ENCODE measurements at places on chromosomes 2 and 18.

GRCh38 chr2:121260370-121261154 is 24.4 kb downstream of the TFCP2L1 start:
- H3K4me3 ChIP-seq, result no peak overlapping the region
- no peaks in the 10 kb centered on the region for H3K36me3 ChIP-seq
- no peaks in the 10 kb centered on the region for H3K27me3 ChIP-seq
- H3K27ac ChIP-seq, result no peak overlapping the region
- no peak for DNase-seq
- H3K4me1 ChIP-seq, result peaks cover 32% of the 10 kb centered on the region

- H3K27ac ChIP-seq, result no peak overlapping the region
- H3K36me3 ChIP-seq, result no peaks in the 10 kb centered on the region
- no peaks in the 10 kb centered on the region for H3K27me3 ChIP-seq
- DNase-seq, result no peak
- H3K4me1 ChIP-seq, result peaks cover 60% of the 10 kb centered on the region
- no peak overlapping the region for H3K4me3 ChIP-seq
Observed at GRCh38 chr2:130834091-130834930, 2.4 kb upstream of the ARHGEF4 start.

- no peaks in the 10 kb centered on the region for H3K4me1 ChIP-seq
- H3K4me3 ChIP-seq, result no peak overlapping the region
- no peaks in the 10 kb centered on the region for H3K36me3 ChIP-seq
- DNase-seq, result no peak
- H3K27ac ChIP-seq, result no peak overlapping the region
Observed at GRCh38 chr2:102599486-102599885, 19.9 kb upstream of the SLC9A2 start.

DNA sequence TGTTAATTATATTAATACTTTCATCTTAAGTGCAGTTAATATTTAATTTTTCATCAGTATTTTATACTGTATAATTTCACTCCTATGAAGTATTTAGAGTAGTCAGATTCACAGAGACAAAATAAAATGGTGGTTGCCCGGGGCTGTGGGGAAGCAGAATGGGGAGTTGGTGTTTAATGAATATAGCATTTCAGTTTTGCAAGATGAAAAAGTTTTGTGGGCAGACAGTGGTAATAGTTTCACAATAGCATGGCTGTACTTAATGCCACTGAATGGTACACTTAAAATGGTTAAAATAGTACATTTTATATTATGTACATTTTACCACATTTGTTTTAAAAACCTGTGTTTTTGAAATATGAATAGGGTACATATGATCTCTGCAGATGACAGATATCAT is 31.2 kb downstream of the CFAP221 start:
- no peak overlapping the region for H3K4me3 ChIP-seq
- no peak for DNase-seq
- H3K36me3 ChIP-seq, result no peaks in the 10 kb centered on the region
- H3K27ac ChIP-seq, result no peak overlapping the region
- no peaks in the 10 kb centered on the region for H3K4me1 ChIP-seq

- no peaks in the 10 kb centered on the region for H3K36me3 ChIP-seq
- DNase-seq, result no peak
- H3K27ac ChIP-seq, result no peak overlapping the region
Observed at GRCh38 chr2:181745796-181746540, 65.7 kb upstream of the NEUROD1 start.

DNA sequence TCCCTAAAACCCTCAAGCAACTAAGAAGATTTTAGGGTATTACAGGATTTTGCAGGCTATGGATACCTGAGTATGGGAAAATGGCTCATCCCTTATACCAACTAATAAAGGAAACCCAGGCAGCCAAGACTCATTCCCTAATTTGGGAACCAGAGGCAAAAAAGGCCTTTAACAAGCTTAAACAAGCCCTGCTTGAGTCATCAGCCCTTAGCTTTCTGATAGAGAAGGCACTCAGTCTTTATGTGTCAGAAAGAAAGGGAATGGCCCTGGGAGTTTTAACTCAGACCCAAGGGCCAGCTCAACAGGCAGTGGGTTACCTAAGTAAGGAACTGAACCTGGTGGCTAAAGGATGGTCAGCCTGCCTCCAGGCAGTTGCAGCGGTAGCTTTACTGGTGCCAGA is 96.9 kb upstream of the RMP24 start:
- DNase-seq, result no peak
- H3K36me3 ChIP-seq, result no peaks in the 10 kb centered on the region

GRCh38 chr18:37701967-37702366 is 136.4 kb upstream of the CELF4 start:
- H3K27me3 ChIP-seq, result no peaks in the 10 kb centered on the region
- DNase-seq, result no peak
- H3K36me3 ChIP-seq, result no peaks in the 10 kb centered on the region
- H3K4me1 ChIP-seq, result no peaks in the 10 kb centered on the region
- no peak overlapping the region for H3K27ac ChIP-seq
- no peak overlapping the region for H3K4me3 ChIP-seq

DNA sequence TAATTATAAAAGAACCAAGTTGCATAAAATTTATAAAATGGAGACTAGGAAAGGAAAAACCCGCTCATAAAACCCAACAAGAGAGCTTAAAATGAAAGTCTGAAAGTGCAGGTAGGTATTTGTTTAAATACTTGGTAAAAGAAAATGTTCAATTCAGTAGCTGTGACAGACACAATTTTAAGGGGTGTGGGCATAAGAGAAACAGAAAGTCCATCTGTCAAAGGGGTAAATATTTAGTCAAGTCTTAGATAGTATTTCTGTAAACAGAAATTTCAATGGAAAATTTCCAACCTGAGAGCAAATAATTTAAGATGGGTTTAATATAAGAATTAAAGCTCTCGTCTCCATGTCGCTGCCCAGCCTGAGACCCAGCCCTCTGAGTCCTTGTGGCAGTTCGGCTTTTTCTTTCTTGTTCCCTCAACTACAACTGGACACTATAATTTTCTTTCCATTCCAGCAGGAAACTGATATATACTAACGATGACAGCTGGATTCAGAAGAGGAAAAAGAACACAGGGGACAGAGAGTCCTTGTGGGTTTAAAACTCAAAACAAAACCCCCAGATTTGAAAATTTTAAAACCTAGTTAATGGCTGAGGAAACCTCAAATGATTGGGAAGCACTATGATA is 88.0 kb upstream of the ZFP36L2 start:
- no peak for DNase-seq
- peak overlapping the region; percentile 53 for H3K27ac ChIP-seq
- H3K27me3 ChIP-seq, result no peaks in the 10 kb centered on the region

GRCh38 chr2:153823880-153824279 is 47.8 kb upstream of the GALNT13 start:
- no peaks in the 10 kb centered on the region for H3K27me3 ChIP-seq
- H3K4me1 ChIP-seq, result no peaks in the 10 kb centered on the region
- no peak overlapping the region for H3K4me3 ChIP-seq
- DNase-seq, result no peak

DNA sequence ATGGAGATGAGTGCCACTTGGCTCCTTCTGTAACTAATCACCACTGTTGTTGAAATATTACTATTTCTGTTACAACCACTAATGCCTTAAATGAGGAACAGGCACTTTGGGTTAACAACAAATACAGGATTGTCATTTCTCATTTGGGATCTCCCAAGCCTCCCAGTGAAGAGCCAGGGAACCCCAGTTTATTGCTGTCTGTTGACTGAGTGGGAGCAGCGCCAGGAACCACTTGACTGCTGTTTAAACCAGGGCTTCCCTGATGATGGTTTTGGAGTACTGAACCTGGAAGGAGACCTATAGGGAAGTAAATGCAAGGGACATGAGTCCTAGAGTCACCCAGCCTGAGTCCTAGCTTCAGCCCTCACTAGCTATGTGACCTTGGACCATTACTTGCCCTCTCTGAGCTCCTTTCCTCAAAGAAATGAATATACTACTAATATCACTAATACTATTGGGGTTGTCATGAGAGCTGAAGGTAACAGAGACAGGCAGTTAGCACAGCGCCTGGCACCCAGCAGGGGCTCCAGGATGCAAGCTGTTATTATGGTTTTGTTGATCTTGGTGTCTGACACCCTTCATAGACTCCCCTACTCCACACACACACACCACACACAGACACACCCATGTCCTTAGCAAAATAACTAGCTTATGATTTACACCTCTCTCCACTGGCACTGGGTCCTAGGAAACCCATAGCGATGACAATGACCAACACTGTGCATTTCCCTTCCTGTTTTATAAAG is 104.2 kb upstream of the FZD7 start:
- DNase-seq, result no peak
- H3K27me3 ChIP-seq, result no peaks in the 10 kb centered on the region

DNA sequence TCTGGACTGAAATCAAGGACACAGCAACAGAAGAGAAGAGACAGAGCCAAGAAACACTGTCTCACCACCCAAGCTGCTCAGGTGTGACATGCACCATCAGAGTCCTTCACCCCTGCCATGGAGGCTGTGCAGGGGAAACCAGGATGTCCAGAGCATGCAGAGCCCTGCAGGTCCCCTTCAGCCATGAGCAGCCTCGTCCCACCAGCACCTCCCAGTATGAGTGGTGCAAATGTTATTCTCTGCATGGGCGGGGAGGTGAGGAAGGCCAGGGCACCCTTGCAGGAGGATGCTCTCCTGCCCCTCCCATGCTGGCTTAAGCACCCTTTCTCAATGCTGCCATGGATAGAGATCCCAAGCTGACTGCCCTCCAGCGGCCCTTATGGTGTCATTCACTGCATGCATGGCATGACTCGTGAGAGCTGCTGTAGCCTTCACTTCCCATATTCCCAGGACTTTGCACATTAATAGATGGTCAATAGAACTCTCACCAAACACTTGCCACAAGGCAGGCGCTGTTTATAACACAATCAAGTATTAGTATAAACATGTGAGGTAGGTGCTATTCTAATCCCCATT is 171.0 kb downstream of the ANAPC1 start:
- no peak overlapping the region for H3K27ac ChIP-seq
- DNase-seq, result no peak
- no peak overlapping the region for H3K4me3 ChIP-seq
- H3K36me3 ChIP-seq, result no peaks in the 10 kb centered on the region
- H3K27me3 ChIP-seq, result no peaks in the 10 kb centered on the region

DNA sequence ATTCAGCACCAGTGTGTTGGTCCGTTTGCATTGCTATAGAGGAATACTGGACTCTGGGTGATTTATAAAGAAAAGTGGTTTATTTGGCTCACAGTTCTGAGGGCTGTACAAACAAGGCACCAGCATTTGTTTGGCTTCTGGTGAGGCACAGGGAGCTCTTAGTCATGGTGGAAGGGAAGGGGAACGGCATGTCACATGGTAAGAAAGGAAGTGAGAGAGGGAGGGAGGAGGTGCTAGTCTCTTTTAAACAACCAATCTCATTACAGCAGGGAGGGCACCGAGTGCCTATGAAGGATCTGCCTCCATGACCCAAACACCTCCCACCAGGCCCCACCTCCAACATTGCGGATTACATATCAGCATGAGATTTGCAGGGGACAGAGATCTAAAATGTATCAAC is 143.9 kb upstream of the DLX2 start:
- no peak for DNase-seq
- H3K4me1 ChIP-seq, result peaks cover 2% of the 10 kb centered on the region
- H3K4me3 ChIP-seq, result no peak overlapping the region
- H3K36me3 ChIP-seq, result no peaks in the 10 kb centered on the region
- no peak overlapping the region for H3K27ac ChIP-seq

DNA sequence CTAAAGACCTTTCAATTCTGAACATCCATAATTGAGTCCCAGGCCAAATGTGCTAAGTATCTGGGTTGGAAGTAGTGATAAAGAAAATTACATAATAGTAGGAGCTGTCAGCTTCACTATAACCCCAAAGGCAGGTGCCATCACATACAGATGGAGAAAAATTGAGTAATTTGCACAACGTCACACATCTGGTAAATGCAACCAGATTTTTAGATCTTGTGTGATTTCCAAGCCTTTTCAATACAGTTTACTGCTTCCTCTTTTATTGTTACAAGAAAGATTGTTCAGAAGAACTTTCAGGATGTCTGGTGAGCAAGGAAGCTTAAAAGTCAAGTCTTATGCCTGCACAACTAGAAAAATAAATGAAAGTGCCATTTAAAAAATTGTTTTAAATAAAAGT is 62.3 kb downstream of the UBE2E3 start:
- H3K4me1 ChIP-seq, result no peaks in the 10 kb centered on the region
- H3K27me3 ChIP-seq, result no peaks in the 10 kb centered on the region
- no peak for DNase-seq
- no peaks in the 10 kb centered on the region for H3K36me3 ChIP-seq
- H3K27ac ChIP-seq, result no peak overlapping the region
- no peak overlapping the region for H3K4me3 ChIP-seq

DNA sequence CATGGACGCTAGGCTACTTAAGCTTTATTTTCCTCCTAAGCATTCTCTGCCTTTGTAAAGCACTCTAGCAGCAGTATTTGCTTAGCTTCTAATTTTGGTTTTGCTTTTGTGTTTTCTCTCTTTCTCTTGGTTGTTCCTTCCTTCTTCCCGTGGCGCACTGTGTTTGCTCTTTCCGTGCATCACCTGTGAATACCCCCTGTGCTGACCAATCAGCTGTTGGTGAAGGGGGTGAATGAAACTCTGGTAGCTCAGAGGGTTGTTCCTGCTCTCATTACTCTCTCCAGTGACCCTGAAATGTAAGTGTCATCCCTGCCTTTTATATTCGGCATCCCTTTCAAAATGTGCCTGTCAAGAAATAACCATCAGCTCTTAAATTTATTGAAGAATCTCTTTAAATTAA is 45.5 kb upstream of the TNFRSF11A start:
- H3K4me1 ChIP-seq, result no peaks in the 10 kb centered on the region
- H3K4me3 ChIP-seq, result no peak overlapping the region
- H3K36me3 ChIP-seq, result no peaks in the 10 kb centered on the region
- no peak for DNase-seq
- no peak overlapping the region for H3K27ac ChIP-seq
- no peaks in the 10 kb centered on the region for H3K27me3 ChIP-seq
